IMR-90 (cell line): ENCODE measurements at places on chromosomes 3 and 15. TPM values are rescaled to one million over a fixed set of nuclear protein-coding genes. Genes with fewer than 3 reads are reported as not detected.

AQP9 gene
- not detected in 2 replicates for polyA plus RNA-seq

SQOR gene
- polyA plus RNA-seq, result 21.2 and 22.1 TPM in 2 replicates

- no peak for DNase-seq
Observed at GRCh38 chr3:175940881-175941280, 1081.7 kb downstream of the NAALADL2 start.

- no peak for DNase-seq
Observed at GRCh38 chr3:150344079-150344759, 63.9 kb upstream of the TSC22D2 start.

- no peak for DNase-seq
Observed at GRCh38 chr3:114867359-114867758, 279.7 kb downstream of the ZBTB20 start.
